ENCODE measurements at places on chromosomes 16 and 17.

DNA sequence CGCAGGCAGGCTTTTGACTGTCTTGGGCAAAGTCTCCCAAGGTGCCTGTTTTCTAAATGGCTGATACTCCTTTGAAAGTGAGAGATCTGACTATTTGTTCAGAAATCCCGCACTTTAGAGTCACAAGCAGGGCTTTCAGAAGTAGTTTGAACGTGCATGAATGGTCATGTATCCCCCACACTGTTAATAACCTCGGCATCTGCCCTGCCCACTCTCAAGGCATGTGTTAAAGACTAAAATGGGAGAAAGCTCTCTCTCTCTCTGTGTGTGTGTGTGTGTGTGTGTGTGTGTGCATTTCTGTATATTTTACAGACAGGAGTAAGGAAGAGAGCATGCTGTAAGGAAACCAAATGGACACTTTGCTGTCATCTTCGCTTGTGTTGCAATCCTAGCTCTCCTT lies 163.7 kb downstream of the MAF start:
- DNase-seq = no peak

DNA sequence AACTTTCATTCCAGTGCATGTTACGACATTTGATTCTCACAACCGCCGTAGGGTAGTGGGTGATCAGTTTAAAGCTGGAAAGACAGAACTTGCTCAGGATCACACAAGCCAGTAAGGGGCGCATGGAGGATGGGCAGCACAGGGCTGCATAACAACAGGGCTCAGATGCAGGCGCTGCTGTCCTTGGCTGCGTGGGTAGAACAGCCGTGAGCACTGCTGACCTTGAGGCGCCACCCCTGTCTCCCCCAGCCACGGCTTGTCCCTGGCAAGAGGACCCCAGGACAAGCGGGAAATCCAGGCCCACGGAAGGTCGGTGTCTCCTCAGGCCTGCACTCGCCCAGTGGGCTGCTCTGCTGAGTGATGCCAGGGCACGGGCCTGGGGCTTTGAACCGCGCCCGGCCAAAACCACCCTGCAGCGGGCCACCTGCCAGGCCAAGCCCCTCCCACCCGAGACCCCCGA lies 84.7 kb downstream of the LMF1 start:
- no peak for DNase-seq

DNA sequence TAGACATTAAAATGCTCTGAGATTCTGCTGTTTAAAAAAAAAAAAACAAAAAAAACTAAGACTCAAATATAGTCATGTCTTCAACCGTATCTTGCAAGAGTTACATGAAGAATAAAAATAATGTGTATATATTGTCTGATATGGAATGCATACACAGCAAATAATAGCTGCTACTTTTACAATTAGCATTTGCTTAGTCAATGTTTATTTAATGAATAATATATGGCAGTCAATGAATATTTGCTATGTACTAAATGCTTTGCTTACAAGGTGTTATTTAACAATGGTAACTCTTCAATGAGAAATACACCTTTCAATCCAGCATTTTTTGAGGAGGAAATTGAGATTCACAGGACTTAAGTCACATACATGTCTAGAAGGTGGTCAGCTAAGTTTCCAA lies 718.8 kb upstream of the SOX9 start:
- DNase-seq = no peak

GRCh38 chr17:45852535-45853297 lies 8.0 kb downstream of the SPPL2C start:
- no peak for DNase-seq

- DNase-seq = no peak
Observed at GRCh38 chr17:20073055-20073979, 64.2 kb downstream of the SPECC1 start.

DNA sequence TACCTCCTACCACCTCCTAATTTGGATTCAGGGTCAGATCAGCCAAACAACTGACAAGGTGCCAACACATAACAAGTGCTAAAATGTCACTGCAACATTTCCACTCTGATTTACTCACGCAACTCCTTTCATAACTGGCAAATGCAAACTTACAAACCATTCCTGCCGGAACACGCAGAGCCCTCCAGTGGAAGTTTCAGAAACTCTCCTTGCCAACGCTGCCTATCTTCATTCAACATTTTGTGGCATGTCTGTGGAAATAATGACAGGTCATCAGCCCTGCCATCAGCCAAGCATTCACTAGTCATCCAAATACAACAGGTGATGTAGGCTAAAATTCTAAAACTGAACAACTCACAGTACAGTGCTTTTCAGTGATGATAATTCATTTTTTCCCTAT lies 37.7 kb upstream of the OR3A1 start:
- no peak for DNase-seq

DNA sequence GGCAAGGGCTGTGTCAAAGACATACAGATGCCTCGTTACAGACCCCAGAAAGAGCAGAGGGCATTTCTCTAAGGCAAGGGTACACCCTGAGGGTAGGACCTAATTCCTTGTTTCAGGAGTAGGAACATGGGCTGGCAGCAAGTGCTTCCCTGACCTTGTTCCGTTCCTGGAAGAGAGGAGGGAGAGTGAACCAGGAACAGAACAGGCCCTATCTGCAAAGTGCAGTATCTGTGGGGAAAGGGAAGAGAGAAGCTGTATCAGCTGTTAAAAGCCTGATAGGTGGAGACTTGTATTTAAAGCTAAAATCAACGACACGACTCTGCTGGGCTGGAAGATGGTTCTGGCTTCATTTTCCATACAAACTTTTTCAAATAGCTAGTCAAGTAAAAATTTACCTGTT lies 26.1 kb upstream of the FASN start:
- no peak for DNase-seq

Measured in anterior cingulate cortex (tissue), 58 donors.